ENCODE measurements at places on chromosomes 5 and 9.

- H3K36me3 ChIP-seq = no peaks in the 10 kb centered on the region
- H3K4me1 ChIP-seq = no peaks in the 10 kb centered on the region
- no peak overlapping the region for H3K4me3 ChIP-seq
- no peaks in the 10 kb centered on the region for H3K27me3 ChIP-seq
- no peak overlapping the region for H3K27ac ChIP-seq
- no peak for DNase-seq
Measured at GRCh38 chr5:79771387-79771786, 81.8 kb downstream of the CMYA5 start.

DNA sequence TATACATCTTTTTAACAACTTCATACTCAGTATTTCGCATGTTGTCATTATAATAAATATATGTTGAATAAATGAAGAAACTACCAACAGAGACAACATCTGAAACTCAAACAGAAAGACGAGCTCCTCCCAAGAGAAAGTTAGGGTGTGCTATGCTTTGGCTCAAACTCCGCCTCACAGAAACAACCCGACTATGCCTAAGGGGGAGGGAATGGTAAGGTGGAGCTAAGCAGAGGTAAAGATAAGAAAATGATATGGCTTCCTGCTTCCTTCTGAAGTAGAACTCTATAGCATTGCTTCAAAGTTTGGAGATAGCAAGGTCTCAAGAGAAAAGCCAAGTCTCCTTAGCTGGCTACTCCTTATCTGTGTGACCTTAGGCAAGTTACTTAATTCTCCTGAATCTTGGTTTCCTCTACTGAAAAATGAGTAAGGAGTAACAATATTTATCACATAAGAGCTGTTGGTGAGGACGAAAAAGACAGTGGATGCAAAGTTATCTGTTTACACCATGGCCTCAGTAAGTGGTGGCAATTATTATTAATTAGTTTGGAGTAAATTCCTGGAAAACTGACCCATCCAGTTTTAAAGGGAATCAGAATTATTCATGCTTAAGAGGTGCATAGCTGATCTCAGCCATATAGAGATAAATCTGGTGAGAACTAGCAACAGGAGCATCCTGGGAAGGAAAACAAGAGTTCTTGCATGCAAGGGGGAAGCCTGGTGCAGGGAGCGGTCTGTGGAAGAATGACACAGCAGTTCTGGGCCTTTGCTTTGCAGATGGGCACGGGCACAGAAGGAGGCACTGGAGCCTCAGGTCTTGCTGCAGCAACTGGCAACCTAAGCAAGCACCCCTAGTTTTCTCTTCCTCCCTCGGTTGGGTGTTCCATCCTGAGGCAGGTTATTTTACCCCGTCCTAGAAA, 73.3 kb downstream of the GLIS3 start:
- H3K4me3 ChIP-seq = no peak overlapping the region
- no peaks in the 10 kb centered on the region for H3K4me1 ChIP-seq
- no peaks in the 10 kb centered on the region for H3K27me3 ChIP-seq
- no peaks in the 10 kb centered on the region for H3K36me3 ChIP-seq
- DNase-seq = no peak

DNA sequence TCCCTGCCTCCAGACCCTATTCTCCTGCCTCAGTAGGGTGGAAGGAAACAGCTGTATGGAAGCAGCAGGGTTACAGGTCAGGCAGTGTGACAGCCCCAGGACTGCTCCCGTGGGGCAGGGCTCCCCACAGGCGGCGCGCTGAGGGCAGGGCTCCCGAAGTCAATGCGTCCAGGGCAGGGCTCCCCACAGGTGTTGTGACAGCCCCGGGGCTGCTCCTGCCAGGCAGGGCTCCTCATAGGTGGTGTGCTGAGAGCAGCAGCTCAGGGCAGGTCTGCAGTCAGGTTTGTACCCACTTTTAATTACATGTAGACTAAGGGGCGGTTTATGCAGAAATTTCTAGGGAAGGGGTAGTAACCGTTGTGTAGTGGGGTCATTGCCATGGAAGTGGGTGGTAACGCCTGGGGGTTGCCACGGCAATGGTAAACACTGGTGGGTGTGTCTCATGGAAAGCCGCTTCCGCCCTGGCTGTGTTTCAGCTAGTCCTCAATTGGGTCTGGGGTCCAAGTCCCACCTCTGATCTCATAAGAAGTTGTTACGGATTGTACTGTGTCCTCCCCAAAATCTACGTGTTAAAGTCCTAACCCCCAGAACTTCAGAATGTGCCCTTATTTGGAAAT, 16.7 kb upstream of the TERT start:
- no peaks in the 10 kb centered on the region for H3K4me1 ChIP-seq
- no peak overlapping the region for H3K4me3 ChIP-seq
- H3K36me3 ChIP-seq = no peaks in the 10 kb centered on the region
- H3K27ac ChIP-seq = no peak overlapping the region
- no peak for DNase-seq

DNA sequence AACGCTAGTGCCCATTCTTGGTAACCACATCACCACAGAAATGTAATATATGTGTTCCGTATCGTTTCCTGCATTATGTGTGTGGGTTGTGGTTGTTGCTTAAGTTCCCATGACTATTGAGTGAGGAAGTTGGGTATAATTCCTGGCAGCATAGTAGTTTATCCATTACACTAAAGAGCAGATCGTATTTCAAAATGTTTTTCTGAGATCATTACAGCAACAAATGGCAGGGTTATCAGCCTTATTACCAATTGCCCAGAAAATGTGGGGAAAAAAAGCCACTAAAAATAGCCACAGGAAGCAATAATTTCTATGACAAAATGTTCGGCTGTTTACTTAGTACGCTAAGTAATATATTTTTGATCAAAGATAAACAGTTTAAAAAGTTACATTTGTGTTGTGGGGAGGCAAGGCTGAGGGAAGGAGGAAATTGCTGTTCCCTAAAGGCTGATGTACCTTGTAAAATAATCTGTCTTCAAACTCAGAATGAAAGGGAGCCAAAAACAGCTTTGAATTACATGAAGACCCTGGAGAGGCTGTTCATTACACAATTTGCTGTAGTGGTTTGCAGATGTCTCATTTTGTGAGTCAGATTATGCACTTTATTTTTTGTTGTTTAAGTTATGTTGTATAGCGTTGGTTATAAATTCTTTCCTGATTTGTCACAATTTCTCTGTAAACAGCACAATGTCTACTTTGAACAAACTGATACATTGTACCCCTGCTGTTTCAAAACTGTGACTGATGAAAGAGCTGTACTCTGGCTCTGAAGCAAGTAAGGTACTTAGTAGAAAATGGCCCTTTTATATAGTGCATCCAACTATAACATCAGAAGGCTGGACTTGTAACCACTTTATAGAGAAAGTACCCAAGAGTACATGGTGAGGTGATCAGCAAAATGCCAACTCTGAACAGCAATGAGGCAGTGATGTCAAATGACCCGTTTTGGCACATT, 1028.5 kb downstream of the NR2F1-AS1 start:
- peaks cover 7% of the 10 kb centered on the region for H3K4me1 ChIP-seq
- H3K4me3 ChIP-seq = no peak overlapping the region
- no peaks in the 10 kb centered on the region for H3K36me3 ChIP-seq
- no peaks in the 10 kb centered on the region for H3K27me3 ChIP-seq
- peak; percentile 82 for DNase-seq

DNA sequence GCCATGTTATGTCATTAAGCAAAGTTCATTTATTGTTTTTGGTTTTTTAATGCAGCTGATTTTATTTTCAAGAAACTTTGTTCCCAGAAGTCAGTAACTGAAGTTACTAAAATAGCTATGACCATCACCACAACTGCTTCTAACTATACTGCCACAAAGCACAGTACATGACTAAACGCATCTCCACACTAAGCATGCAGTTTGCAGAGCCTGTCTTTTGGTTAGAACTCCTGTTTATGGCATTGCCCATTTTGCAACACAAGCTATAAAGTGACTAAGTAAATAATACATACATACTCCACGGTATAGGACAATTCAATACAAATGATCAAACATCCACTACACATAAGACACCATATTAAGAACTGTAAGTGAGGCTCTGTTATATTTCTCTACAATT, 109.7 kb downstream of the MLLT3 start:
- H3K36me3 ChIP-seq = no peaks in the 10 kb centered on the region
- H3K4me3 ChIP-seq = no peak overlapping the region

DNA sequence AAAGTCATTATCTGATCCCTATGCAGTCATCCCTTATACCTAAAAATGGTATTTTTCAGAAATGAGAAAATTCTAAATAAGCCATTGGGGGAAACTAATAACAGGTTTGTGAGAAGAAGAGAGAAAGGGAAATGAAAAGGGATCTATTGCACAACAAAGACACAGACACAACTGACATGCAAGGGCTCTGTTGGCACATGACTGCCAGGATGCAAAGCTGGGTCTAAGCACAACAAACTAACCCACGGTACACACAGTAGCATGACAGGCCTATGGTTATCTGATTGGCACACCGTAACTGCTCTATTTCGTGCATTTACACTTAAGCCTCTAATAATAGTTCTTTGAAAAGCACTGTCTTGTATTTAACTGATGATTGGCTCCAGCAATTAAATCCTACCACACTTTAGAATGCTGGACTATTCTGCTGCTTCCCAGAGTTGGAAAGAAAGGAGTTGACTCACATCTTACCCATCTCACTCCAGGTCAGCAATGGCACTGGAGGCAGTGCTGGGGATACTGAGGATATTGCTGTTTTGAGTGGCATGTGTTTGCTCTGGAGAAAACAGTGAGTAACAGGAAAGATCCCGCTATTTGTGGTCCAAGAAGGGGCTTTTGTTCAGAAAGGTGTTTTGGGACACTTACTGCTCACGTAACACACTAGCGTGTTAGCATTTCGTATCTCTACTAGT, 328.3 kb downstream of the GLIS3 start:
- no peaks in the 10 kb centered on the region for H3K4me1 ChIP-seq
- DNase-seq = no peak
- no peak overlapping the region for H3K4me3 ChIP-seq
- H3K27me3 ChIP-seq = peaks cover 2% of the 10 kb centered on the region
- no peak overlapping the region for H3K27ac ChIP-seq

- H3K4me3 ChIP-seq = no peak overlapping the region
- H3K27me3 ChIP-seq = no peaks in the 10 kb centered on the region
- no peaks in the 10 kb centered on the region for H3K36me3 ChIP-seq
- no peak for DNase-seq
- H3K4me1 ChIP-seq = no peaks in the 10 kb centered on the region
Measured at GRCh38 chr9:91206806-91207205, 154.9 kb downstream of the AUH start.

DNA sequence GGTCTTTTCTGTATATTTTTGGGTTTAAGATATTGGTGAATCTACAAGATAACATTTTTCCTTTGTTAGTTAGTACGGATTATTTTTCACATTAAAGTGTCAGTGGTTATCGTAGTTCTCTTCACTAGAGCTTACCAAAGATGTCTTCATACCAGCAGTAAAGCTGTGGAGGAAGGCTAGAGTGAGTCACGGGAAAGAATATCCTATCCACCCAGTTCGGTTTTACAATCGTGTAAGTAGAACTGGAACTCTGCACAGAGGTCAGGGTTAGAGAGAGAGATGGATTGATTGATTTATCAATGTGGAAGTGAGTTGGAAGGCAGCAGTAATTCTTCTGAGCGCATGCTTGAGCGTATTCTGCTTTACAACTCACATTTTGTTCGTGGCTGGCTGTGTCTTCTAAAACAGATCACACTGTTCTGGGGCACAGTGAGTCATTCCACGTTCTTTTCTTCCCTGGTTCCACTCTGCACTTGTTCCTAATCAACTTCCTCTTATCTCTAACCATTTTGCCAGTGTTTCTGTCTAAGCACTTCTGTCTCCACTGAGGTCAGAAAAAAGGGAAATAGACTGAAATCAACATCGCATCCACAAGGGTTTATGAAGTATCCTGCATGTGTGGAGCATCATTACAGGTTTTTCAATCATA, 86.5 kb upstream of the ARRDC3 start:
- no peak overlapping the region for H3K27ac ChIP-seq
- no peaks in the 10 kb centered on the region for H3K27me3 ChIP-seq
- H3K4me1 ChIP-seq = no peaks in the 10 kb centered on the region
- H3K4me3 ChIP-seq = no peak overlapping the region
- DNase-seq = no peak
- no peaks in the 10 kb centered on the region for H3K36me3 ChIP-seq

- no peaks in the 10 kb centered on the region for H3K4me1 ChIP-seq
- no peak overlapping the region for H3K27ac ChIP-seq
- H3K27me3 ChIP-seq = no peaks in the 10 kb centered on the region
- no peaks in the 10 kb centered on the region for H3K36me3 ChIP-seq
Measured at GRCh38 chr5:31898036-31898632, 259.2 kb downstream of the PDZD2 start.

GRCh38 chr5:98428806-98429205, 344.7 kb upstream of the RGMB start:
- peak; percentile 54 for DNase-seq
- peaks cover 2% of the 10 kb centered on the region for H3K4me1 ChIP-seq
- H3K27ac ChIP-seq = no peak overlapping the region
- H3K4me3 ChIP-seq = no peak overlapping the region
- no peaks in the 10 kb centered on the region for H3K36me3 ChIP-seq

- H3K4me3 ChIP-seq = no peak overlapping the region
- H3K4me1 ChIP-seq = no peaks in the 10 kb centered on the region
- no peak overlapping the region for H3K27ac ChIP-seq
- no peaks in the 10 kb centered on the region for H3K27me3 ChIP-seq
Measured at GRCh38 chr5:114450437-114450836, 88.6 kb downstream of the KCNN2 start.

DNA sequence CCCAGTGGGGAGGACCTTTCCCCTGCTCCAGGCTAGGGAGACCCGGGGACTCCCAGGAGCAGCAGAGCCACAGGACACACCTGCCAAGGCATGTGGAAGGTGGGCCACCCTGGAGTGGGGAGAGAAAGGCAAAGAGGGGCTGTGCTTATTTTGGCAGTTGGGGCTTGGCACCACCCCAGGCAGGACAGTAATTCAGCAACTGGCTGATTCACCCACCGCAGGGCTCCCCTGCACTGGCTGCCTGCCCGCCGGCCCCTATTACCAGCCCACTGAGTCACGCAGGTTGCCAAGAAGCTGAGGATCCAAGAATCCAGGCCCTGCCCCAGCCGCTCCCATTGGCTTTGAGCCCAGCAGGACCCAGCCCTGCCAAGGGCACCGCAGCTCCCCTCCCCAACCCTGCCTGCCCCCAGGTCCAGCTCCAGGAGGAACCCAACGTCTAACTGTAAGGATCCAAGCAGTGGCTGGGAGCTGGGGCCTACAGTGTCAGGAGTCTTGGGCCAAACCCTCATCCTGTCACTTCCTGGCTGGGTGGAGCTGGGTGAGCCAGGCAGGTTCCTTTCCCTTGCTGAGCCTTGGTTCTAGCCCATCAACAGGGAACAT, 14.2 kb upstream of the RALGDS start:
- H3K4me1 ChIP-seq = peaks cover 30% of the 10 kb centered on the region
- H3K4me3 ChIP-seq = no peak overlapping the region
- H3K36me3 ChIP-seq = no peaks in the 10 kb centered on the region
- peak; percentile 93 for DNase-seq
- H3K27ac ChIP-seq = peak overlapping the region; percentile 80

DNA sequence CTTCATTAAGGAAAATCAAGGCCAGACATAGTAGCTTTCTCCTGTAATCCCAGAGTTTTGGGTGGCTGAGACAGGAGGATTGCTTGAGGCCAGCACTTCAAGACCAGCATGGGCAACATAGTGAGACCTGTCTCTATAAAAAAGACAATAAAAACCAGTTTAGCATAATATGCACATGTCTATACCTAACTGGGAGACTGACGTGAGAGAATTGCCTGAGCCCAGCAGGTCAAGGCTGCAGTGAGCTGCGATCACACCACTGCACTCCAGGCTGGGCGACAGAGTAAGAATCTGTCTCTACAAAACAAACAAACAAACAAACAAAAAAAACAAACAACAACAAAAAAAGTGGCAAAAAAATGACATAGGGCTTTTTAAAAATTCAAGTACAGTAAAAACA, 820.8 kb downstream of the MTRR start:
- no peaks in the 10 kb centered on the region for H3K27me3 ChIP-seq
- H3K4me3 ChIP-seq = no peak overlapping the region

- no peak overlapping the region for H3K4me3 ChIP-seq
- H3K36me3 ChIP-seq = no peaks in the 10 kb centered on the region
- no peaks in the 10 kb centered on the region for H3K27me3 ChIP-seq
- no peaks in the 10 kb centered on the region for H3K4me1 ChIP-seq
- H3K27ac ChIP-seq = no peak overlapping the region
Measured at GRCh38 chr9:138119202-138120027, 241.8 kb downstream of the CACNA1B start.
